ENCODE measurements at places on chromosomes 3 and 15.
A peak's percentile ranks its signal among the peaks of the same experiment; 100 is the strongest.

DNA sequence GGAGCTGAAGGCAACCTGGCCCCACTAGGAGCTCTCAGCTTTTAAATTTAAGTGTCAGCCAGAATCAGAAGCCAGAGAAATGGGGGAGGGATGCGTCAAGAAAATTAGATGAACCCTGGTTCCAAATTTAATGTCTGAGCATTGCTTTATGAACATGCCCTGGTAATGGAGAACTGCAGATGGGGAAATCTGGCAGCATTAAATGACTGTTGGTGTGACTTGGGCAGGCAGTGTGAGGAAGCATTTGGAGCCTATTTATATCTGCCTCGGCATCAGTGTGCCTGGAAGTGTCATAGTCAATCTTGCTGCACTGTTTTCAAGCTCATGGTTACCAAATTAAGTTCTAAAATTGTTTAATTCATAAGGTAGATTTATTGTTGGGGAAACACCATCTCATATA is 29.0 kb downstream of the NME9 start:
- no peak for DNase-seq

GRCh38 chr3:191328962-191329653 is at the start of gene CCDC50:
TSS of gene CCDC50 (plus strand) at chr3:191329394. CDS start at chr3:191329675, 281 bp downstream.
- peak; percentile 71 for DNase-seq

DNA sequence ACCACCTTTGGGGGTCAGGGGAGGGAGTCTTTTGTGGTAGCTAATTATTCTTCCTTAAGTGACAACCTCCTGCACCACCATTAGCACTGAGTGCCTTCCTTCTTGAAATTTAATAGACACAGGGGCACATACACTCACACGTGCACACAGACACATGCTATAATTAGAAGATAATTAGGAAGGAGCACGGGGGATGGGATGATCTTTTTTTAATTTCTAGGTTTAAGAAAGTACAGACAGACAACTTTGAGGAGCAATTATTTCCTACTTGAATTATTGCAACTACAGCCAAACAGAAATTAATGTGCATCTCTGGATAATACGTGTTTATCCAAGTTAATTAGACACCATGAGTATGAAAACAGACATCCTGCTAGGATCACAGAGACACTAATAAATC is 44.8 kb upstream of the GUCA1C start:
- DNase-seq: no peak

GRCh38 chr3:14353502-14353901 is 48.9 kb upstream of the SLC6A6 start:
- DNase-seq: no peak

DNA sequence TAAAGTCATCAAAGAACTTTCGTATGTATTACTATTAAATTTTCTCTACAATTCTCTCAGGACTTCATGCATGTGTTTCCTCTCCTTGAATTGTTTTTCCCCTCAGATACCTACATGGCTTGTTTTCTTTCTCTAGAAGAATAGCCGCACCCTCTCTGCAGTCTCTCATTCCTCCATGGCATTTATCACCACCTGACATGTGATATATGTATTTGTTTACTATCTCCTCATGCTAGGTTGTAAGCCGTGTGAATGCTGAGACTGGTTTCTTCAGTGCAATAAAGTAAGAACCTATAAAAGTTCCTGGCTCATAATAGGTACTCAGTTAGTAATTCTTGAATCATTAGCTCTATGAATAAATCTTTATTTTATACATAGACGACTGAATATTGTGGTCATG is 149.2 kb downstream of the CNTN4 start:
- no peak for DNase-seq

DNA sequence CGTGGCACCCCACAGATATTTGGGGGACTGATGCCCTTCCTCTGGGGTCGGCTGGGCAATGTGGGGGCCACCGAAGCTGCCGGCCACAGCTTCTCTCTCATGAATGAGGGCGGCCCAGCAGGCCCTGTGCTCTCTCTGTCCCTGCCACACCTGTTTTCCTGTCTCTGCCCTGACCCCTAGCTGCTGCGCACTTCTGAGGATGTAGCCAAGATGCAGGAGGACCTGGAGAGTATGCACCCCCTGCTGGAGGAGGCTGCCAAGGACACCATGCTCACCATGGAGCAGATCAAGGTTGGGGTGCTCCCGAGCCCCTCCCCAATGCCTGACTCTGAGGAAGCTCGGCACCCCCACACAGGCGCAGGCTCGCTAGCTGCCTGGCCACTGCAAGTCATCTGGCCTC is 59.7 kb downstream of the SEMA3G start:
- no peak for DNase-seq

DNA sequence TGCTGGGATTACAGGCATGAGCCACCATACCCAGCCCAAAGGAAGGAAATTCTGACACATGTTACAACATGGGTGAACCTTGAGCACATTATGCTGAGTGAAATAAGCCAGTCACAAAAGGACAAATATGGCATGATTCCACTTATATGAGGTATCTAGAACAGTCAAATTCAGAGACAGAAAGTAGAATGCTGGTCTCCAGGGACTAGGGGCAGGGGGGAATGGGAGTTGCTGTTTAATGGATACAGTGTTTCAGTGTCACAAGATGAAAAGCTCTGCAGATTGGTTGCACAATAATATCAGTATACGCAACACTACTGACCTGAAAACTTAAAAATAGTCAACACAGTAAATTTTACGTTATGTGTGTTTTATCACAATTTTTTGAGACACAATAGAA is 4.1 kb downstream of the SPATA12 start:
- DNase-seq: no peak

DNA sequence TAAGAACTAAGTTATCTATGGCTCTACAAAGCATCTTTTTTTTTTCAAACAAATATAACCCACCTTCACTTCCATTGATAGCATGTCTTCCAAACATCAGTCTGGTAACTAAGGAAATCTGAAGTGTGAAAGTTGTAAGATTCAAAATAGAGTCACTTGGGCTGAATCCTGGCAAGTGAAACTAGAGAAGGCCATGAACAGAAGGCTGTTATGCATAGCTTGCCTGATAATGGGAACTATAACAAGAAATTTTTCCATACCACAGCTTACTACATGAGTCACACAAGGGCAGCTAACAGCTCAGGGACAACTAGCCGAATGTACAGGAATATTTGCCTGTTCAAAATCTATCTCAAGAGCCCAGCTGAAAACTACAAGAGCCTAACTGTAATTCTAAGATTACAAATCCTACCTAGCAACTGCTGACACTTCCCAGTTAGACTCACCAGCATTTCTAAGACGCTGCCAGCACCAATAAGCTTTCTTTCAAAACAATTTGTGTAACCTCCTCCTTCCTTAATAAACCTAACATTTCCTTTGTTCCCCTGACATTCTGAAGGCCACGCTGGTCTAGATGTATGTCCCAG is 1066.5 kb downstream of the PLOD2 start:
- DNase-seq: no peak

- DNase-seq: no peak
These were observed 594.4 kb downstream of the FOXP1 start for GRCh38 chr3:70989174-70989573.

GRCh38 chr3:139653582-139653981 is 24.2 kb downstream of the NMNAT3 start:
- no peak for DNase-seq

- DNase-seq: no peak
These were observed 20.7 kb upstream of the RPP14 start for GRCh38 chr3:58285334-58285733.

GRCh38 chr15:57649138-57649537 is 57.4 kb upstream of the POLR2M start:
- DNase-seq: no peak

GRCh38 chr3:99846477-99847160 is 29.0 kb downstream of the CMSS1 start:
- no peak for DNase-seq

- no peak for DNase-seq
These were observed 31.6 kb downstream of the LRIG1 start for GRCh38 chr3:66469220-66469640.

DNA sequence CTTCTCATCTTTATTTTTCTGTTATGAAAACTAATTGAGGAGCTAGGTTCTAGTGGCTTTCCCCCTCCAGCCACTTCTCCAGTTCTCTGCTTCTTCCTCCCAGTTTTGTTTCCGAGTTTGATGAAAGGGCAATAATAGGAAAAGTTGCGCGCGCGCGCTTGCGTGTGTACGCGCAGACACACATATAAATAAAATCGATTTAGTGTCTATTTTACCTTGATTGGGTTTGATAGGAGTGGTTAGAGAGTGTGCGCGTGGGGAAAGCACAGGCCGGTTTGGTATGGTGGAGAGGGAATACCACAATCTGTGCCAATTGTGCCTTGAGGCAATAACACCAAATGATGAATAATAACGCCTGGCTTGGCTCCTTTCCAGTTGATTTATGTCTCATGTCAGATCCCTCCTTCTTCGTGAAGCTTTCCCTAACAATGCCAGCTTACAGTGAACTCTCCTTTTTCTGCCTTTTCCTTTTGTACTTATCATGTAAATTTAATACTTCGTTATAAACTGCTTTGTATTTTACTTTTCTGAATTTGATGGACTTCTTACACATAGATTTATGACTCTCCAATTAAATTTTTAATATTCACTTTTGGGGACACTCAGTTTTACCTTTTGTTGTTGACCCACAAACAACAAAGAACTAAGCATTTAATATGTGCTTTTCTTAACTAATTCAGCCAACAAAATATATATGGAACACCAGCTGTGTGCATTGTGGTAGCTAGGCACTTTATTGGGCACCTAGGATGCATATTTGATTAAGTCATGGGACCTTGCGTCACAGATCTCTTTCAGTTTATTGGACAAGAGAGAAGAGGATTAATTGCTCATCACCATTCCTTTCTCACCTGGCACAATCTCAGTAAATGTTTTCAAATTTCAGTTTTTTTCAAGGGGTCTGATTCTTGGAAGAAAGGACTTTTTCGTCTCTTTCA is 1.7 kb downstream of the TIPARP start:
- DNase-seq: peak; percentile 24

GRCh38 chr15:31456354-31457060 is 129.9 kb downstream of the KLF13 start:
- no peak for DNase-seq

DNA sequence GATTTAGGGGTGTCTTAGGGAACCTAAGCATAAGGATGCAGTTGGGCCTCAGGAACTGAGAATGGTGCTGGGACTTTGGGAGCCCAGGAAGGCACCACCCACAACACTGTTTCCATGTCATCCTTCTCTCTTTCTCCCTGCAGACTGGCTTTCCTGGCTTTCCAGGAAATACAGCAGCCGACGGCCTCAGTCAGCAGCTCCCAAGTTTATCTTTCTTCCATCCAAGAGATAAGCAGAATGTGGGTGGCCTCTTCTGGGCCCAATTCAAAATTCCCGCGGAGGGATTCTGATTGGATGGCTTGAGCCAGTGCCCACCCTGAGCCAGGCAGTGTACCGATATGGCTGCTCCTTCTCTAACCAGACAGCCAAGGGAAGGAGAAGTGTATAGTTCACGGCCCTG is 4.5 kb upstream of the CLN6 start:
- no peak for DNase-seq

DNA sequence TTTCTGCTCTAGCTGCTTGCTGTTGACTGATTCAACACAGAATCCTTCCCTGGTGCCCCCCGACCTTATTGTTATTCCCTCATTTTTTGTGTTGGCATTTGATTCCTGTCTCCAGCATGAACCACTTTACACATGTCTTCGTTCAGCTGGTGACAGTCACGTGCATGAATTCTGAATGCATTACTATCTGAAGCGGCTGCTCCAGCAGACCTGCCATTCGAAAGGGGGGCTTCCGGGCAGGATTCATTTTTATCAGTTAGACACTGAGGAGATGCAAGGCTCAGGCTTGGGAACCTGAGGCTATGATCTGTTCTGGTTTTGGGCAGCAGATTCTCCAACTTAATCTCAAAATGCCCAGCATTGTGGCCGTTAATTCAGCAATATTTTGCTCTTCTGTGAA is 336.2 kb downstream of the EPHB1 start:
- DNase-seq: no peak

DNA sequence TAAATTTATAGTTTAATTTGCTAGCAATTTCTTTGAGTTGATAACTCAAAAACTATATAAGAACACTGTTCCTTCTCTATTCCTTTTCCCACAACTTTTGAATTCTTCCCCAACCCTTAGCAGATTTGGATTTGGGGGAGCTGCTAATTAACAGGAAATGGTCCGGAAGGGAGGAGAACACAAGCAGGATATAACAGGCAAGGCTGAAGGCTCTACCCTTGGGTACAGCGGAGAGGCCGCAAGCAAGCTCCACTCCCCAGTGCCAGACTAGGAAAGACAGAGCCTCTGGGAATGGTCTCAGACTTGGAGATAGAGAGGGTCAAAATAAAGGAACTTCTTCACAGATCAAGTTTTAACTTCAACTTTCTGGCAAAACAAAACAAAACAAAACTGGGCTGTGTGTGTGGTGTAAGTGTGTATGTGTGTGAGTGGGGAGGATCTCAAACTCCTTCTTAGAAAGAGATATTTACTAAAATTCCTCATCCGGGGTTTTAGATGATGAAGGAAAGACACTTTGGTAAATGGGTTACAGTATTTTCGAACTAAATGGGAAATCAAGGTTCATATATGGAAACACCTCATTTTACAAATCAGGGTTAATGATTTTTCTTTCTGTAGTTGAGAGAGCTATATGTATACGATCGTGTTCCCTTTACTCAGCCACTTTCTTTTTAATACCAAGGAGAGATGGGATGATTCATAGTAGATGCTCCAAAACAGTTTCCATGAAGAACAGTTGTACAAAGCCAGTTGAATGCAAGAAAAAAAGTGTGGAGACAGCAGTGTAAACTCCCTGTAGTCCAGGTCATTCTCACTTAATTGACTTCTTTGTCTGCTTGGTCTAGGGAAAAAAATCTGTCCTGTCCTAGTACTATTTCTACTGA is 161.1 kb downstream of the TP63 start:
- DNase-seq: no peak

DNA sequence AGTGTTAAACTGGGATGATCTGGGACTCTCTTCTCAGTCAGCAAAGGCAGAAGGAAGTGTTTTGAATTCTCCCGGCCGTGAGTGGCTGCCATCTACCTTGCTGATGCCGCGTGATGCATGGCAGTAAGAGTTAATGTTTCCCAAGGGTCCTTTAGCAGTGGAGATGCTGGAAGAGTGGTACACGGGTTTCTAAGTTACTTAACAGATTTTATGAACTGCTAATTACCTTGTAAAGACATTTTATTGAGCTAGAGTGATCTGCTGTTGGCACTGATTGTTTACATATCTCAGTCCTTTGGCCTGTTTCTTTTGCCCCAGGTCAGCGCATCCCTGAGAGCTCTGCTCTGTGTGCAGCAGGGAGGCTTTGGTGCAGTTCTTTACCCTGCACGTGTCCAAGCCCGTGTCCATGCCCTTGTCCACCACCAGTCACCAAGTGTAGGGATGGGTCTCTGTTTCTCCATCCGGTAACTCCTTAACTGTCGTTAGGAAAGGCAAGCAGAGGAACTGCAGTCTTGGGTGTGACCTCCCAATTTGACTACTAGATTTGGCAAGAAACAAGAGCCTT is 172.3 kb downstream of the SLCO3A1 start:
- DNase-seq: no peak

- DNase-seq: no peak
These were observed 191.7 kb upstream of the NAALADL2 start for GRCh38 chr3:174667386-174667785.
